ENCODE measurements at places on chromosomes 4 and X.

DNA sequence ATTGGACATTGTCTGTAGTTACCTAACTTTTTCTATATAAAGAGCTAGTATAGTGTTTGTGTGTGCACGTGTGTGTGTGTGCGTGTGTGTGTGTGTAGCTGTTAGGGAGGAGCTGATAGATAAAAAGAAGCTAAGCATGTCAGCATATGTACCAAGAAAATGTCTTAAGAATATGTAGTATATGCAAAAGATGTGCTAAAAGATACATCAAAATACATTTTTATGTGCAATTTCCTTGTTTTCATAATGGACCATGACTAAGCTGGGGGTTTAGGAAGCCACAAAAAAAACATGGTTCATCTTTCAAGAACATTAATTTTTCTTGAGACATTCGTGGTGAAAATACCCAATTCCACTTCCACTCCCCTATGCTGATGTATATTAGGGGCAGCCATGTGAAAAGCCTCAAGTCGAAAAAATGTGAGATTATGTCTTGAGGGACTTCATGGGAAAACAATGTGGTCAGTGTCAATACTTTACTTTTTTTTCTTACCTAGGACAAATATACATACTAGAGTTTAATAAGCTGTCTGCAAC lies 1599.7 kb downstream of the ARAP2 start:
- no peak for DNase-seq

DNA sequence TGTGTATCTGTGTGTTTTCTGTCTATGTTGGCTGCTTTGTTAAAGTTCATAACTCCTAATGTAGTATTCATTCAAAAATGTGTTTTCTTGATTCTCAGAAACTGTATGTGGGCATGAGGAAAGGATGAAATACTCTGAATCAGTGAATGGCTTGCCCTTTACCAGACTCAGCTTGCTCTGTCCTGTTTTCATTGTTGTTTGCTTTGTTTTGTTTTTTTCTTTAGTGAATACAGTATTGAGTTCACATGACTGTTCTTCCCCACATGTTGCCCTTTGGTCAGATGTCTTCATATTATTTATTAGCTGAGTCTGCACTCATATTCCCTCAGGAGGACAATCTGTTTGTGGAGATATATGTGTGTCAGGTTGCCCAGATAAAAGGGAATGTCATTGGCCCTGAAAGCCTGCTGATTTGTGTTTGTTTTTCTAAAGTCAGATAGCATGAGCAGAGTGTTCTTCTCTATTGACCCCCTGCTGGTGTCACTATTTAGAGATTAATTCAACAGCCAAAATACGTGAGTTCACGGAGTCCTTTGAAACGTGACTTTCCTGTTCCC lies 1184.4 kb downstream of the RPA4 start:
- no peak for DNase-seq

DNA sequence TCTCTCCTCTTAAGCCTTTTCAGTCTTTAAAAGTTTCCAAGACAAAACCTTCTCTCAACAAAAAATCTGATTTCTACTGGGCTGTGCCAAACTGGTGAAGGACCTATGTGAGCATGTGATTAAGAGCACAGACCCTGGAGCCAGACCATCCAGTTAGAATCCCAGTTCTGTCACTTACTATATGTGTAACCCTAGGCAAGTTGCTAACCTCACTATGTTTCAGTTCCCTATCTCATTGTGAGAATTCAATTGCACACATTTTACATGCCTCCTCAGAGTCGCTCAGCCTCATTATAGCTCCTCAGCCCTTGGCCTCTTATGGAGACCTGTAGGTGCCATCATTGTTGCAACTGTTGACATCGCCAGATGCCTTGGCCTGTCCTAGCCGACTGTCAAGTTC lies 54.1 kb upstream of the VEGFD start:
- DNase-seq = no peak

GRCh38 chr4:120286813-120287212 lies 220.2 kb upstream of the MAD2L1 start:
- DNase-seq = no peak

DNA sequence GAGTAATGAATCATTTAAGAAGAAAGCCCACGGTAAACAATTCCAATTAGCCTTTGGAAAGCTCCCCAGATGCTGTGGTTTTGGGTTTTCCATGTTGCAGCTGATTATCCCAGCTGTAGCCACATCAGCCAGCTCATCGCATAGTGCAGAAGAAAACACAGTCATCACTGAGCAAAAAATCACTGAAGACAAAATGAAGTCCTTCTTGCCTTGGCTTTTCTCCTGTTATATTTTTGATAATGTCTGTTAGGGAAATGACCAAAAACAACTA lies 193.0 kb upstream of the C1QTNF7 start:
- DNase-seq = peak; percentile 38
